ENCODE measurements at places on chromosomes 6 and 20. TPM values are rescaled to one million over a fixed set of nuclear protein-coding genes. Genes with fewer than 3 reads are reported as not detected.

The HLA-G gene
- not detected for polyA plus RNA-seq

The ASXL1 gene
- 45.9 TPM for polyA plus RNA-seq

The IMPG1 gene
- polyA plus RNA-seq, result not detected

The MUC21 gene
- polyA plus RNA-seq, result not detected

The PACSIN1 gene
- polyA plus RNA-seq, result 5.7 TPM

The MICB gene
- not detected for polyA plus RNA-seq

The FOXF2 gene
- not detected for polyA plus RNA-seq

The NRSN1 gene
- 24.5 TPM for polyA plus RNA-seq

The UBD gene
- not detected for polyA plus RNA-seq

The NKX2-2 gene
- not detected for polyA plus RNA-seq

All from neural cell (in vitro differentiated cells).